Hindlimb muscle (tissue), 1 donor: ENCODE measurements at places on chromosomes 2 and 18. TPM values are rescaled to one million over a fixed set of nuclear protein-coding genes. Genes with fewer than 3 reads are reported as not detected.

DNA sequence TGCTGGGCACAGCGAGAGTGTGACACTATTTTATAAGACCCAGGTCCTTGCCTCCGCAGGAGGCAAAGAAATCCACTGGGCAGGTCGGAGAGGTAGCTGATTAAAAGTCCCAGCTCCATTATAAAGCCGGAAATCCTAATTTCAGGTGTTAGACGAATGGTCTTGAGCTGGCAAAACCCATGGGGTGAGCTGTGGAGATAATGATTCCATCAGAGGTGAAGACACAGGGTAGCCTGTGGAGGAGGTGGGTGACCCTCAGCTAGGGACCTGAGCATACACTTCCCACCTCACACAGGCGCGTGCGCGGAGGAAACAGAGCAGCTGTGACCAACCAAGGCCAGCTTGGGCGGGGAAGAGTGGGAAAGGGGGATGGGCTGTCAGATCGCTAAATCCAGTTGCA is 201.7 kb upstream of the CXCR4 start:
- no peak for DNase-seq

DNA sequence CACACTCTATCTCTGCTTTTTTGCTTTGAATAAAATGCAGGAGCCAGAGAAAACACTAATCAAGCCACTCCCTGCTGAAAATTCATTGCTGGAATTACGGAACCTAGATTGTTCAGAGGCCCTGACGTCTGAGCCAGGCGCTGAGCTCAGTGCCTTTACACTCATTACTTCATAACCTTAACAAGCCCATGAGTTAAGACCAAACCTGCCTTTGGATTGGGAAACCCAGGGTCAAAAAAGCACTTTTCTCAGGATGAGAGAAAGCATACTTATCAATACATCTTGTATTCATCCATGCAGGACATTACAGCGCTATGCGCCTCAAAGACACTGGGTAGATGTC is 762 bp downstream of the INO80C start:
- no peak for DNase-seq

DNA sequence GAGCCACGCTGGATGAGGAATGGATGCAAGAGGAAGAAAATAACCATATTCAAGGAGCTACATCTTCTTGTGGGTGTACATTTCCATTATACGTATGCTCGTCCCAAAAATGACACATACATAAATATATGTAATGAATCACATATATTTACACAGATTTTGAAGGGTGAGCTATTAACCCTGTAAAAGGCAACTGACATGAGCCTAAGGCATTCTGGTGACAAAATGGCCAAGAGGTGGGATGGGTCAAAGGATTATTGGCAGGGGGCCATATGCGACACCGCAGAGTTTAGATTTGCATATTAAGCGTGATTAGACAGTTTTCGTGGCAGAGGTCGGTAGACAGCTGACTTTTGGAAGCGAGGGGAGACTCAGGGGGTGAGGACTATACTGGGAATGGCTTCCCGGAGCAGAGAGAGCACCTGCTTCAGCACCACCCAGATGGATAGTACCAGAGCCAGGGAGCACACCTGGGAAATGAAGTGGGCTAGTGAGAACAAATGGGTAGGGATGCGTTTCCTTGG is 431 bp upstream of the CNRIP1 start:
- DNase-seq, result no peak

DNA sequence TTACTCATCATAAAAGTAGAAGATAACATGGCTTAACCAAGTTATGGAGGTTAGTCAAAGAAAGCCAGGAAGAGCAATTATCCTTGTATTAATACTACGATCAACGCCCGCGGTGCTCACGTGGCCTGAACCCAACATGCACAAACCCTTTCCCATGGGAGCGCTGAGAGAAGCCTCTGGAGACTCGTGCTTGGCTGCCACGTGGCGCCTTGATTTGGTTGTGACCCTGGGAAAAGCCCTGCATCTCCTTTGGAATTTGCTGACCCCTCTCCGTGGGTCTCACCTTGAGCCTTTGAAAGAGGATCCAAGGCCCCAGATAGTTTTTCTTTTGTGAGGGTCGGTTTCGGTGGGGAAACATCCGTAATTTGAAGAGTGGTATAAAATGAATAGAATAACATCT is 255.6 kb downstream of the DCDC2C start:
- no peak for DNase-seq

GRCh38 chr18:62629031-62629430 is 86.3 kb upstream of the PHLPP1 start:
- no peak for DNase-seq

DNA sequence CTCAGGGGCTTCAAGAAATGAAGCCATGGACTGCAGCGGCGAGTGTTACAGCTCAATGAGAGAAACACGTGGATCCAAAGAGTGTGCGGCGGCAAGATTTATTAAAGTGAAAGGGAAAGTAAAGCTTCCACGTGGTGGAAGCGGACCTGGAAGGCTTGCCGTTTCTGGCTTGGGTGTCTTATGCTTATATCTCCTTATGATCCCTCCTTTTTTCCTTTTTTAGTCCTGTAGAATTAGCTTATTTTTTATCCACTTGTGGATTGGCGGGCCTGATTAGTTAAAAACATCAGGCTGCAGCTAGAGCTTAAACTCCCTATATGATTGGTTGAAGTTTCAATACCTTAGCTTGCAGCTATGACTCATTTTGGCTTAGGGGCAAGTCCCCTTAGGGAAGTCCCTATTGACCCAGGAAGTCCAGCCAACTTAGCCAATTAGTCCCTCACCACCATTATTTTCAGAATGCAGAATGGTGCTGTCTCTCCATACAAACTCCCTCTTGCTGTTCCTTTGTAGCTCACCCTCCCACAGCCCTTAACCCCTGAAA is 11.6 kb upstream of the HNMT start:
- DNase-seq, result peak; percentile 71

DNA sequence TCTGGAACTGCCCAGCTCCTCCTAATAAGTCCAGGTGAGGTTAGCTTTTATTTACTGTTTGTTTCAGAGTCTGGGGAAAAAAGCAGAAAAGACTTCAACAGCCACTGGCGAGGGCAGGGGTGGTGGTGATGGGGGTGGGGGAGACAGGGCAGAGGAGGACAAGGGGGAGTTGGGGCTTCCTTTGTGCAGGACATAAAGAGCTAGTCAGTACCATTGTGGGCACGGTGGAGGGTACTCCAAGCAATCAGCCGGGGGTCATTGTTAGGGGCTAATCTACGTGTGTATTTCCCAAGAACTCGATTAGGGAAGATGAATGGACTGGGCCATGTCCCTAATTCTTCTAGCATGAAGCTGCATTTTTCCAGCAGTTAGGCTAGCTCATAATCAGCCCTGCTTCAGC is 2.8 kb upstream of the RAX start:
- DNase-seq, result no peak

Gene CHRNG
- polyA plus RNA-seq, result 167 TPM

GRCh38 chr2:69395866-69396265 is 8.8 kb upstream of the GFPT1 start:
- DNase-seq, result no peak

DNA sequence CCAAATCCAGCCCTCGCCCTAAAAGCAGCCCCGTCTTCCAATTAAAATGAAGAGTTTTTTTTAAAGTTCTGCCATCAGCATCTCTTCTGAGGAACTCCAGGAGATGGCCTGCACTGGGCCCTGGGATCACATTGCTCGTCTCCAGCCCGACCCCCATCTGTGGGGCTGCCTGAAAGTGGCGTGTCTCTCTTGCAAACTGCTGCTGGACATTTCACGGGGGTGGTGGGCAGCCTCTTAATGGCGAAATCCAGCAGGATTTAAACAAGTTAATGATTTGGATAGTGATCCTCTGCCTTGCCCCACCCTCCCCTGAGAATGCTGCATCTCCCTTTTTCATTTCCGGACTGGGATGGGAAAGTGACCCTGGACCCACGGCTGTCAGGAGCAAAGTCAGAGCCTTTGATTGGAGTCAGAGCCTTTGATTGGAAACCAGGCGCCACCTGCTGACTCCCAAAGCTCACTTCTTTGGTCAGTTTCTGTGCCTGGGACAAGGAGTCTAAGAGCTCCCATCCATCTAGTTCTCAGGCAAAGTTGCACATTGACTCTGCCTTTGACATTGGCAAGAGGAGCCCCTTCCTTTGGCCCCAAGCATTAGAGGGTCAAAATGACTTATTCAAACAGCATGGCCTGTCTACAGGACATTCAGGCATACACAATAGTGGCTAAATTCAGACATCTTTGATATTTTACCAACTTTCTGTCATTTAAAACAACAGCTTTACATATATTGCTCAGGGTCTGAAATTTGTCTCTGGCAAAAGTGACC is 155.2 kb downstream of the SH3BP4 start:
- DNase-seq, result peak; percentile 69

Gene ARHGAP25
- polyA plus RNA-seq, result 3.7 TPM

Gene LRRC30
- polyA plus RNA-seq, result 9.2 TPM

- DNase-seq, result no peak
These were observed 14.9 kb downstream of the TYW5 start for GRCh38 chr2:199940373-199940772.
